Right lung (tissue), 10 donors: ENCODE measurements at places on chromosomes 13 and 19. TPM values are rescaled to one million over a fixed set of nuclear protein-coding genes. Genes with fewer than 3 reads are reported as not detected.

The PEAK3 gene
- polyA plus RNA-seq: not detected

The KLF16 gene
- 6.0 TPM for polyA plus RNA-seq

The ZNF439 gene
- polyA plus RNA-seq: 18.5 TPM

DNA sequence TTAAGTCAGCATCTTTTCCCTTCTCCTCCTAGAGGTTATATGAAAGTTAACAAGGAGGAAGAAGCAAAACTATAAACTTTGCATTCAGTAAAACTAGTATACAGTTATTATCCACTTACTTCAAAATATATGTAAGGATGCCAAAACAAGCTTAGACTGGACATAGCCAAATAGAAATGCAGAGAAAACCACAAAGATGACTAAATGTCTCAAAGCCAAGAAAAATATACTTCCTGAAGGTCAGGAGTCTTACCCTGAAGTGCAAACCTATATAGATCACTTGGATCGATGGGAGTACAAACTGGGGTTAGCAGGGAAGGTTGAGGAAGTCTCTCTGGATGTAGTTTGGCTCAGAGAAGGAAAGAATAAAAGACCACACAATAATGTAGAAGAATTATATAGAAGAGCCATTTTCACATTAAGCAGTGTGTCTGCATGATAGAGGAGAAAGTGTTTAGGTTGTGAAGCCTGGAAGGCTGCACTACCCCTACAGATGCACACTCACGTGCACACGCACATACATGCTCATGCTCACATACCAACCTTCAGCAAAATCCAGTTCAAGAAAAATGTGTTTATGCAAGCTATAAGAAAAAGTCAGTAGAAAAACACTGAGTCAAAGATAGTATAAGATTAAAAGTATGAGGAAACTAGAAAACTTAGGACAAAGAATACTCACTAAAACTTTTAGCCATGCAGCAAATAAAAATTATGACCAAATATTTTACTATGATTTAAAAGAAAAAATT lies 112.1 kb upstream of the RXFP2 start:
- DNase-seq: no peak

The RYR1 gene
- 2.9 TPM for polyA plus RNA-seq
